ENCODE measurements at places on chromosomes 7 and 10. TPM values are rescaled to one million over a fixed set of nuclear protein-coding genes. Genes with fewer than 3 reads are reported as not detected.

The FRMPD2 gene
- total RNA-seq = not detected

The ACTL6B gene
- total RNA-seq = not detected

DNA sequence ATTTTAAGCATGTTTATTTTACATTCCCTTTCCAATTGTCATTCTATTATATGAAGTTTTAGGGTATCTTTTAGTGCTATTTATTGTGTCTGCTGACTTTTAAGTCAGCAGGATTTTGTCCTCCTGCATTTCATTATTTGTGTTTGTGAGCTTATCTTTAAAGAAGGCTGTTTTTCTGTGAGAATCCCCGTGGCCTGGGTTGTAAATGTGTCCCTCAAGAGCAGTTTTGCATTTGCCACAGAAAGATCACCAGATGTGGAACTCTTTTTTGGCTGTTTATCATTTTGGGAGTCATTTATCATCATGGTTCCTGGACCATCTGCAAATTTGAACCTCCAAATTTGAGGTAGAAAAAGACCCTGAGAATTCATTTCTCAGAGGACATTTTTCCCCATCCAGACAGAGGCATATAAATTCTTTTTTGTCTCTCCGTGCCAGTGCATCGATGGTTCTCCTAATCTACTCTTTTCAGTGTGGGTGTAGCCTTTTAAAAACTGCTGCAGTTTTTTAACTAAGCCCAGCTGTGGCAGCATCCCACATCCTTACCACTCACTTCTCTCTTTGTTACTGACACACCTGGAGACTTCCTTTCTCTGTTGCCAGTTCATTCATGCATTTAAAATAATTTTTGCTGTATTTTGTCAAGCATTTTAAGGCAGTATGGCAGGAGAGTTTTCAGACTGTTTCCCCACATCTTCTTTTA, 20.1 kb upstream of the MTURN start:
- no peak for DNase-seq

GRCh38 chr10:77717336-77717735, 79.7 kb upstream of the KCNMA1 start:
- DNase-seq = no peak

The MAGI2 gene
- 0.57 TPM for total RNA-seq

- no peak for DNase-seq
These were observed 314.2 kb downstream of the LHFPL3 start for GRCh38 chr7:104642560-104642959.

DNA sequence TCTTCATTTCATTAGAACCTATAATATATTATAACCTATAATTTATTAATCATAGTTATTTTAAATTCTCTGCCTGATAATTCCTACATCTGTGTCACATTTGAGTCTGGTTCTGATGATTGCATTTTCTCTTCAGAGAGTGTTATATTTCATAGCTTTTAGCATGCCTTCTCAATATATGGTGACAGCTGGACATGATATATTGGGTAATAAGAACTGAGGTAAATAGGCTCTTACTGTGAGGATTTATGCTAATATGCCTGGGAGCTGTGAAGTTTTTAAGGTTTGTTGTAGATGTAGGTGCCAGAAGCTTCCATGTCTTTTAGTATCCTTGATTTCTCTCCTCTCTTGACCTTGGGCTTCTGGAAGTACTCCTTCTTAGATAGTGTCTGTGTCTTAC, 325.9 kb upstream of the SEMA3D start:
- DNase-seq = peak; percentile 14

DNA sequence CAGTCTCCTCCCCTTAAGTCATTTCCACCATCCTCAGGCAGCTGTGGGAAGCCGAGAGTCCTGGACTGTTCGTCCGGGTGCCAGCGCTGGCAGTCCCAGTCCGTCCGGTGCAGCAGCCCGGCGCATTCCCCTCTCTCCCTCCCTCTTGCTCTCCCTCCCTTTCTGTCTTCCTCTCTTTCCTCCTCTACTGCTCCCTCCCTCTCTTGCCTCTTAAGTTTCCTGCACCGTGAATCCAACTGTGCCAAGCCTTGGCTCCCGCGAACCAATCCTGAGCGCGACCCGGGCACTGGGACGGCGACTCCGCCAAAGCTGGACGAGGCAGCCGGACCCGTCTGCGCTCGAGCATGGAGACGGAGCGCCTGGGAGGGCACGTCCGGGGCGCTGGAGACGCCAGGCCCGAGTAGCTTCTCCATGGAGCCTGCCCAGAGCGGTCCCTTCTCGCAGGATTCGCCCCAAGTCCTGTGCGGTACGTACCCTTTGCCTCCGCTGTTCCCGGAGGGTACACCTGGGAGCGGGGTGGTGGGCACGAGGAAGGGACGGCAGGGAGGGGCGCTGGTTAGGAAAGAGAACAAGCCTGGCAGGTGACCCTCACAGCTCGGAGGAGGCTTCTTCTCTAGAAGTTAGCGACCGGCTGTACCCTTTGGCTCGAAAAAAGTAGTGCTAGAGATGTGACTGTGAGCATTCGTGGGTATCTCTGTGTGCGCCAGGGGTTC, 1.0 kb downstream of the NXPH1 start:
- DNase-seq = no peak

DNA sequence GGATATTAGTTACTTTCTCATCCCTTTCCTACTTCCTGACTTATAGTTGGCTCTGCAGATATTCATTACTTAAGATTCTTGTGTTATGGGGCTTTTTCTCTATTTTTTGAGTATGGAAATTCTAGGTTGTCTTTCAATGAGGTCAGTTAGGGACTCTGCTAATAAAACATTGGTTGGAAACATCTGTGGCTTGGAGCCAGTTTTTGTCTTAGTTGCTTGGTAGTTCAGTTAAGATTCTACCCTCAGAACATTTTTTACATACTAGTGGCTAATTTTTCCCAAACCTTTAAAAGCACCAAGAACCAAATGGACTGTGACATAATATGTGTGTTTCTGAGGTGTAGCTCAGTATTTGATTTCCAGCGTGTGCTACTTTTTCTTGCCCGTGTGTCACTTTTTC, 305.6 kb upstream of the FZD1 start:
- peak; percentile 57 for DNase-seq

GRCh38 chr10:82847242-82847641, 972.2 kb downstream of the NRG3 start:
- DNase-seq = no peak

The TEX36 gene
- 0.61 TPM for total RNA-seq

DNA sequence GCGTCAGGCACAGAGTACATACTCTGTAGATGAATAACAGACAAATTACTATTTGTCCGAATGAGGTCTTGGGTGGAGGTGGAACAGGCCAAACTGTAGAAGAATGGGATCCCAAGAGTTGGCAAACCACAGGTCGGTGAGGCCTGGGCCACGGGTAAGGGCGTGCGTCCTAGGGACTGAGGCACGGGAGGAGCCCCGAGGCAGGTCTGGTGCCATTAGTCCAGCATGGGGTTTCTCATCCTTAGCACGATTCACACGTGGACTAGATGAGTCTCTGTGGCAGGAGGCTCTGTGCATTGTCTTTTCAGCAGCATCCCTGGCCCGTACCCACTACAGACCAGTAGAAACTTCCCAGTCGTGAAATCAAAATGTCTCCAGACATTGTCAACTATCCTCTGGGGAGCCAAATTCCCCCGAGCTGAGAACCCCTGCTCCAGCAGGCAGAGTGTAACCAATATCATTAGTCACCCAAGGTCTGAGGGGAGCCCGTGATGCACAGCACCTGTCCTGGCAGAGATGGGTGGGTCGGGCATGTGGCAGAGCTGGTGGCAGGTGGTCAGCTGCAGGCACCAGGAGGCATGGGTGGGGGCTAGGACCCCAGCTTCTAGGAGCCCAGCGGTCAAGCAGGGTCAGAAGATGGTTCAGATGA, 61.3 kb downstream of the COL13A1 start:
- DNase-seq = no peak

DNA sequence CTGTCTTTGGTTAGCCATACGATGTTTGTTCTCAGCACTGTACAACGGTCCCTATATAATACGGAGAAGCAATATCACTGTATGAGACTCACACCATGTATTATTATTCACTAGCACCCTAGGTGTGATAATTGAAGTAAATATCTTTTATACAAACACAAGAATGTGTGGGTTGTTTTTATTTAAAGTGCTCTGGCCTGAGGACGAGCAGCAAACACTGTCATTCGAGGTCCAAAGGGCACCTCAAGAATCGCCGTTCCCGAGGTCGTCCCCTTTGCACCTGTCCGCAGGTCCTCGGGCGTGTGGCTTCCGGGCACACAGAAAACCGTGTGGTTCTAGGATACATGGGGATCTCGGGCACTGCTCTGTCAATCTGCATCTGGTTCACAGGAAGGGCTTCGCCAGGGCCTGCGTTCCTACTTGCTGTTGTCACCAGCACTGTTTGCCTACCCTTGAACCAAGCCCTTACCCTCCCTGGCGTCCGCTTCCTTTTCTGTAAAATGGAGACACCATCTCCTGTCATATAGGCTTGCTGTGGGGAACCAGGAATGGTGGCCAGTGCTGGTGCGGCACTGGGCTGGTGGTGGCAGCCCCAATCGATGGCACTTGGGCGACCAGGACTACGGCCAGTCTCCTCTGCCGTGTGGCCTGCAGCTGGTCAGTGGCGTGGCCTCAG, 28.5 kb upstream of the SH2B2 start:
- no peak for DNase-seq

The DGKI gene
- 0.39 TPM for total RNA-seq

The TMEM176A gene
- total RNA-seq = 2.3 TPM

DNA sequence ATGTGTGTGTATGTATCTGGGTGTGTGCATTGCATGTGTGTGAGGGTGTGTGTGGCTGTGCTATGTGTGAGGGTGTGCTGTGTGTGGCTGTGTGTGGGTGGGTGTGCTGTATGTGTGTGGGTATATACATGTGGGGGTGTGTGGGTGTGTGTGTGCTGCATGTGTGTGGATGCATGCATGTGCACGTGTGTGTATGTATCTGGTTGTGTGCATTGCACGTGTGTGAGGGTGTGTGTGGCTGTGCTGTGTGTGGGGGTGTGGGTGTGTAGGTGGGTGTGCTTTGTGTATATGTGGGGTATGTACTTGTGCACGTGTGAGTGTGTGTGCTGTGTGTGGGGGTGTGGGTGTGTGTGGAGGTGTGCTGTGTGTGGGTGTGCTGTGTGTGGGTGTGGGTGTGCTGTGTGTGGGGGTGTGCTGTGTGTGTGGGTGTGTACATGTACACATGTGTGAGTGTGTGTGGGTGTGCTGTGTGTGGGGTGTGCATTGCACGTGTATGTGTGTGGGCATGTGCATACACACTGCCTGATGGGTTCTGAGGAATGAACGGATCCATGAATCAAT, 579.8 kb downstream of the PTPRN2 start:
- DNase-seq = no peak

DNA sequence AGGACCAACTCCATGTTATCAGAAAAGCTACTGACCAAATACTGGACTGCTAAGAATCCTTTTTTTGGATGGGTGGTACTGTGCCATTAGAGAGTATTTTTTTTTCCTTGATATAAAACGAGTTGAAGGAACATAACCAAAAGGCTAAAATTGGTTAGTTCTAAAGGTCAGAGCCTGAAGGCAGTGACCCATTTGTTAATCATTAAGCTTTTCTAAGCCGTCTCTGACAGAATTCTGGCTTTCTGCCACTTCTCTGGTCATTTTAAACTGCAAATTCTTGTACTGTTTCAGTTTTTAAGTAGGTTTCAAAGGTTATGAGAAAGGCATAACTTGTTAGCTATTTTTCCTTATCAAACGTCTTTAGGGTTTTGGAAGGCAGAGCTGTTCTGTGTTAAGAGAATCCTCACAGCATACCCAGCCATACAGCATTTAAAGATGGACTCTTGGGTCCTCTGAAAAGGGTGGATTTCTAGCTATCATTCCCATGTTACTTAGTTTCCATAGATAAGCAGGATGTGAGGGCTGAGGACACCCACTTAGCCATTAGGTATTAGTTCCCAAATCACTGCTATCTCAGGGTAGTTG, 196.8 kb downstream of the RNLS start:
- no peak for DNase-seq

GRCh38 chr7:36777062-36777461, 52.8 kb upstream of the AOAH start:
- no peak for DNase-seq

DNA sequence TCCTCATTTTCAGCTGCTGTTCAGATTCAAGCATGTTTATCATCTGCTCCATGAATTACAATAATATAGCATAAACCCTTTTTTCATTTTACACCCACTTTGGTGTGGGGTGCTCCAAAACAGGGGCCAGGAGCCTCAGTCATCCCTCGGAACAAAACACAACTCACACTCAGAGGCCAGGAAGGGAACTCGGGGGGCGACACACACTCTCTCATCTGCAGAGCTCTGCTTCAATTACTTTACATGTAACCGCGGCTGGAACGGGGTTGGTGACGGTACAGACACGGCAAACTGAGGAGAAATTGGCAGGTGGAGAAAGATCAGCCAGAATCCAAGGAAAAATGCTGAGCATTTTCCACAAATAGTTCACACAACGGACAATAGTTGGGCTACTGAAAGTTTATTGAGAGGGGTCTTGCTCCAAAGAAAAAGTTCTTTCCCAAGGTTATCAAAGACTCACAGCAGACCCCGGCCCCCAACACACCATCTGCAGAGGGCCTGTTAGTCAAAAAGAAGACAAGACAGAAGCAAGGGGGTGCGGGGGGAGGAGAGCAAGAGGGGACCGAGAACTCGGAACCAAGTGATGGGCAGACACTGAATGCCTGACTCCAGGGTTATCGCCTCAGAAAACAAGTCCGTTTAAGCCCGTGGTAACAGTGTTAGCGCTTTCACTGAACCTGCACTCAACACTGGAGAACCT, 20.5 kb downstream of the DIP2C start:
- DNase-seq = no peak

DNA sequence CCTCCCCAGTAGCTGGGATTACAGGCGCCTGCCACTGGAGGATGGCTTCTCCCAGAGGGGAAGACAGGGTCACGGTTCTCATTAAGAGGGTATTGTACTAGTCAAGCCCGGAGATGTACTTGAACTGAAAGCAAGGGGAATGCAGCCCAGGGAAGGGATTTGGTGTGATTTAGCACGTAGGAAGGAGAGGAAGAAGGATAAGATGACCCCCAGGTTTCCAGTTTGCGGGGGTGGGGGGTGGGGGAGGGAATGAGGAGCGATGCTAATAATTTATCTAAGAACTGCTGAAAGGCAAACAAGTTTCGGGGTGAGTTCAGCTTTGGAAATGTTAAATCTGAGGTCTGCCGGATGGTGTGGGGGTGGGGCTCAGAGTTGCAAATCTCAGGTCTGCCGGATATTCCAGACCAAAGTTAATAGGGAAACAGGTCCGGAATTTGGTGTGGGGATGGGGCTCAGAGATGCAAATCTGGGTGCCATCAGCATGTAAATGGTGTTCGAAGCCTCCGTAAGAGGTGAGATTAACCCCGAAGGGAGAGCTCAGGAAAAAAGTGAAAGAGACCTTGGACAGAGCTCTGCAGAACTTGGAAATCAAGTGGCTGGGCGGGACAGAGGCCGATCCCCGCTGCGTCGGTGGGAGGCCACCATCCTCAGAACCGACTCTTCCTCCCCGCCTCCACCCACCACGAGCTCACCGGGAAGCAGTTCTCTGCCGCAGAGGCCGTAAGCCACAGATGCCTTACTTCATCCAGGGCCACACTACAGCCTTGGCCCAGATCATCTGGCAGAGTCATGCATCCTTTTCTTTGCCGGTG, 1.6 kb upstream of the SEPHS1 start:
- DNase-seq = peak; percentile 36

The GOT1 gene
- 65.7 TPM for total RNA-seq

GRCh38 chr7:130293521-130293920, 560 bp downstream of the CPA4 start:
- DNase-seq = no peak

- no peak for DNase-seq
These were observed 56.6 kb upstream of the ANK3 start for GRCh38 chr10:60446070-60446833.

- DNase-seq = no peak
These were observed 40.9 kb downstream of the ITIH5 start for GRCh38 chr10:7625836-7626235.
